Stimulated activated CD4-positive, alpha-beta T cell treated with anti-CD3 and anti-CD28 coated beads, Interleukin-2, amount 100 ng/mL, for 48 hours (primary cell): ENCODE measurements at places on chromosomes 6 and 20.

DNA sequence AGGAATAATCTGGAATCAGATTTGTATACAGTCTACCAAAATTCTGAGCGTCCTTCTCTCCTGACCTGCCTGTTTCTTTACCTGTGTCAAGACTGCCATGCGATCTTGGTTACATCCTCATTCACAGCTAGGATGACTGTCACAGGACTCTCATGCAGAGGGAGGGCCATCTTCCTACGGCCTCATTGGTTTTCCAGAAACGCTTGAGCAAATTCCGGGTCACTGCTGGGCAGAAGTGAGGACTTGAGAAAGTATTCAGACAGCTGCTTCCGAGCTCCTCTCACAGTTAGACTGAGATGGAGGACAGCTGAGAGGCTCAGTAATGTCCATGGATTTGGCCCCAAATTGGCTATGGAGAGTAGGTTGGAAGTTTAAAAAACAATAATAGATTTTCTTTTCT is 94.2 kb downstream of the TFAP2C start:
- no peak for DNase-seq

DNA sequence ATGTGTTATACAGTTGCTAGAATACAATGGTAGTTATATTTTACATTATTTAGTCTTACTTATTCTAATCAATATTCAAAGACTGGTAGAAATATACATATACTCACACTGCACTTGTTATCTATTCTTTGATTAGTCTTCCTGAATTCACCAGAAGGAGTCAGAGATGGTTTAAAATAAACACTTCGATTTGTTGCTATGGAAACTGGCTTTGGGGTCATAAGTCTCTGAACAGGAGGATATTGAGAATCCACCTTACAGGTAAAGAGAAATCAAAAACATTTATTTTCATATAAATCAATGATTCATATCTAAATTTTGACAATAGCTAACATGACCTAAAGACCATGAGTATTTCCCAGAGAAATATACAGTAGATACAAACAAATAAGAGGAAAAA is 41.6 kb downstream of the NUP153 start:
- no peak for DNase-seq

- no peak for DNase-seq
Observed at GRCh38 chr6:46651006-46651405, 1.6 kb downstream of the CYP39A1 start.

DNA sequence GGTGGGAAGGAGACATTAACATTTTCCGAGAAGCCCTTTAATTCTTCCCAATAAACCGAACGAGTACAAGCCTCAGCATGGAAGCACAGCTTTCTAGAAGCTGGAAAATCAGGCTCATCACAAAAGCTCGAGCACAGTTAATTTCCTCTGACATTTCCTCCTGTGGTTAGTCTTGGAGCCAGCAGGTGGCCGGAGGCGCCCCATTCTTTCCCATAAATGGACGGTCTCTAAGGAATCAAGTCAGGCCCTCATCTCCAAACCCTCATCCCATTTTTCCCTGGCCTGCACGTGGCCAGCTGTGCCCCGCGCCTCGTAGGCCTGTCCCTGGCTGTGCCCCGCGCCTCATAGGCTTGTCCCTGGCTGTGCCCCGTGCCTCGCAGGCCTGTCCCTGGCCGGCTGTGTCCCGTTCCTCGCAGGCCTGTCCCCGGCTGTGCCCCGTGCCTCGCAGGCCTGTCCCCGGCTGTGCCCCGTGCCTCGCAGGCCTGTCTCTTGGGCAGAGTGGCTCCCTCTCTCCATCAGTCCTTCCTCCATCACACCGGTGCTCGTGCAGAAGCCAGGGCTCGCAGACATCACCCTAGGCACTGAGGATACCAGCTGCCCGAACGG is 19.7 kb upstream of the NTSR1 start:
- no peak for DNase-seq

DNA sequence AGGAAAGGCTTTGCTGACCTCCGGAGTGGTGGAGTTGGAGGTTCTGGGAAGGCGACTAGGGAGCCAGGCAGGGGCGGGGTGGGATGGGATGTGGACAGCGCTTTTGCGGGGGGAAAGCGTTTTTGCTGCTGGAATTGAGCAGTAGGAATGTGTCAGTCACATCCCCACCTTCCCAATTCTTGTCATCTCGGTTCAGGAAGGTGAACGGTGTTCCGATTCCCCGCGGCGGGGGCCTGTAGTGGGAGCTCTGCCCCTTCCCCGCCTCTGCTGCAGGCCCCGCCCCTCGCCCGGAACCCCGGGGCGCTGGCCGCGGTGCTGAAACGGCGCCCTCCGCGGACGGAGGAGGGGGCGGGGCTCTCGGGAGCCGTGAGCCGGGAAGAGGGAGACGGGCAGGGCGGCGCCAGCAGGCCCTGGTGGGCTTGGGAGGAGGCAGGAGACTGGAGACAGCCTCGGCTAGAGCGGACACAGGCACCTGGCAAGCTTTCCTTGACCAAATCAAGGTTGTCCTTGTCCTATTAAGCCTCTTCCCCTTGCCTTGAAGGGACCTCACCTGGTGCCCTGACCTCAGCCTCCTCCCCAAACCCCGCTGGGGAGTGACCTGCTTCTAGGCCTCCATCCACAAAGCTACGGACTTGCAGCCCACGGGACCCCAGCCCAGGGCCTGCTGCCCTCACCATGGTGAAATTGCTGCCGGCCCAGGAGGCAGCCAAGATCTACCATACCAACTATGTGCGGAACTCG is at the start of gene LHFPL5:
Gene LHFPL5 (plus strand): TSS at position 357 of the 741 bp plus-strand sequence. CDS start 319 bp downstream, at position 676.
- DNase-seq: peak; percentile 37

DNA sequence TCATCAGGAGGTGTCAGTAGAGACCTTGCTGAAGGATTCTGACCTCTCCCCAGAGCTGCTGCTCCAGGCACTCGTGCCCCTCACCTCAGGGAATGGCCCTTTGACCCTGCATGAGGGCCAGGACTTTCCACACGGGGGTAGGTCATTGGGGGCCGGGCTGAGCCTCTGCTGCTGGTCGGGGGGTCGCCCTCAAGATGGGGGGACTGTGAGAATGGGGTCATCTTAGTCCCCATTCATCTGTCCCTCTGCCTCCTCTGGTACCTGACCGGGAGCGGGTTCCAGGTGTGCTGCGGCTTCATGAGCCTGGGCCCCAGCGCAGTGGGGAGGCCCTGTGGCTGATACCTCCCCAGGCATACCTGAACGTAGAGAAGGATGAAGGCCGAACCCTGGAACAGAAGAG is 15.8 kb downstream of the DNPH1 start:
- DNase-seq: no peak

DNA sequence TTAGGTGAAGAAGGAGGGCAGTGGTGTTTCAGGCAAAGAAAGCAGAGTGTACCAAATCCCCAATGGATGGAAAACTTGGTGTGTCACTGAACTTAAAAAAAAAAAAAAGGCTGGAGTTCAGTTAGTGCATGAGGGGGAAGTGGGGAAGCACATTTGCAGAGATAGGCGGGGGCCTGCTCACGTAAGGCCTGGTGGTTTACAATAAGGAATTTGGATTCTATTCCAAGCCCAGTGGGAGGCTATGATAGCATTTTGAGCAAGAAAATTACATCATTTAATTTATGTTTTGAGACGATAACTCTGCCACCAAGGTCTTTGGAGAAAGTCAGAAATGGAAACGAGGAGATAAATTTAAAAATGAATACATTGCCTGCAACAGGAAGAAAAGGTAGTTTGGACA is 225.5 kb downstream of the EYA4 start:
- DNase-seq: no peak

DNA sequence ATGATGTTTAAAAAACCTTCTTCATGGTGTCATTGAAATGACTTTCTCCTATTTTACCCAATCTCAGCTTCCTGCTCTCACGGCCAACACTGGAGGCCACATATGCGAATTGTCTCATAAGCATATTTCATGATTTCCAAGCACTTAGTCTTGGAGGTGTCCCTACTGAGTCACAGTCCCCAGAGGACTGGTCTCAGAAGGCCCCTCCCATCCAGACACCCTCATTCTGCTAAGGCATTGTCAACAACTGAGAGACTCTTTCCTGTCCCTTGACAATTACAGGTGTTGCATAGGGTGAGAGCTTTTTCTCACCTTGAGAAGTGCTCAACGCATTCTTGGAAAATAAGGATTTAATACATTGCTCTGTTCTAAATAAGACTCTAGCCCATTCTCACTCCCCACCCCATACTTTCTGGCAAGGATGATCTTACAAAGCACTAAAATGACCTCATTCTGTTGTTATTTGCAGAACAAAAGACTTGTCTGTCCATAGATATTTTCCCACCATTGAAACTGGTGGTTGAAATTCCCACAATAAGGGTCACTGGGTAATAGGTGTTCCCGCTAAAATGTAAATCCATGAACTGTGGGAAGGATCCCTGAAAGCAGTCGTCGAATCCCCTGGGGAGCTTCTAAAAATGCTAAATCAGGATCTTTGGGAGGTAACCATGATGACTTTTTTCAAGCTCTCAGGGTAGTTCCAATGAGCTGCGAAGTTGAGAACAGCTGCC is 32.3 kb upstream of the SLC22A23 start:
- no peak for DNase-seq

GRCh38 chr6:47524136-47524845 is 46.7 kb downstream of the CD2AP start:
- DNase-seq: no peak

GRCh38 chr20:4664691-4665360 is 56.9 kb upstream of the PRND start:
- no peak for DNase-seq

GRCh38 chr6:562052-562676 is 94.7 kb downstream of the HUS1B start:
- no peak for DNase-seq

GRCh38 chr20:51914758-51915157 is 112.4 kb upstream of the SALL4 start:
- DNase-seq: no peak

DNA sequence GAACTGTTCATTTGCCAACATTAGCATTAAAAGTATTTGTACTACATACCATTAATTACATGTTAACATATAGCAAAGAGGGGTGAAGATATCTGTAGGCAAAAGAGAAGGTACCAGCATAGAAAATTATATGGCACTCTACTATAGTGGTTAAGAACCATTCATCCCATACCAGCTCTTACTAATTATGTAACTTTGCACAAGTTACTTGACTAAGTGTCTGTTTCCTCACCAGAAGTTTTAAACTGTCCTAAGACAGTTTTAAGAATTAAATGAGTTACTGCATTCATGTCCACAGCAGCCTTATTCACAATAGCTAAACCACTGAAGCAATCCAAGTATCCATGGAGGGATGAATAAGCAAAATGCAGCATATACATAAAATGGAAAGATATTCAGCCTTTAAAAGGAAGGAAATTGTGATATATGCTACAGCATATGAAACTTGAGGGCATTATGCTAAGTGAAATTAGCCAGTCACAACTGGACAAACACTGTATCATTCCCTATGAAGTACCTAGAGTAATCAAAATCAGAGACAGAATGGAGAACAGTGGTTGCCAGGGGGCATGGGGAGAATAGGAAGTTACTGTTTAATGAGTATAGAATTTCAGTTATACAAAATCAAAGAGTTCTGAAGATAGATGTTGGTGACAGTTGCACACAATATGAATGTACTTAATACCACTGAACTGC is 98.9 kb downstream of the RNGTT start:
- no peak for DNase-seq

GRCh38 chr6:3962291-3963280 is 113.4 kb downstream of the FAM50B start:
- no peak for DNase-seq

- DNase-seq: no peak
Observed at GRCh38 chr6:126526996-126527606, 187.2 kb downstream of the CENPW start.

DNA sequence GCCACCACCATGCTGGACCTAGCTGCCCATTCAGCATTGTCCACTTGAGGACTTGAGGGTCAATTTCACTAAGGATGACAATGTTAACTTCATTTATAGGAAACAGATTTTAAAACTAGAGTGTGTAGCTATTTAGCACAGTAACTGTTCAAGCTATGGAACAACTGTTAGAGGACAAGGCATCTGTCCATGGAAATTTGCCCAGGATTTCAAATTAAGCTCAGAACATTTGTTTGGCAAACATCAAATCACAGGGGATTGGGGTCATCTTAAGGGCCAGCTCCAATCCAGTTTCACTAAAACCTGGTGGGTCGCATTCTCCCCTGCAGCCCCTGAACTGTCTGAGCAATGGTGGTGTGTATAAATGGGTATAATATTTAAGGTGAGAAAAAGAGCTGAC is 35.1 kb downstream of the PM20D2 start:
- DNase-seq: no peak

GRCh38 chr6:149393002-149393679 is 6.9 kb upstream of the SUMO4 start:
- no peak for DNase-seq

DNA sequence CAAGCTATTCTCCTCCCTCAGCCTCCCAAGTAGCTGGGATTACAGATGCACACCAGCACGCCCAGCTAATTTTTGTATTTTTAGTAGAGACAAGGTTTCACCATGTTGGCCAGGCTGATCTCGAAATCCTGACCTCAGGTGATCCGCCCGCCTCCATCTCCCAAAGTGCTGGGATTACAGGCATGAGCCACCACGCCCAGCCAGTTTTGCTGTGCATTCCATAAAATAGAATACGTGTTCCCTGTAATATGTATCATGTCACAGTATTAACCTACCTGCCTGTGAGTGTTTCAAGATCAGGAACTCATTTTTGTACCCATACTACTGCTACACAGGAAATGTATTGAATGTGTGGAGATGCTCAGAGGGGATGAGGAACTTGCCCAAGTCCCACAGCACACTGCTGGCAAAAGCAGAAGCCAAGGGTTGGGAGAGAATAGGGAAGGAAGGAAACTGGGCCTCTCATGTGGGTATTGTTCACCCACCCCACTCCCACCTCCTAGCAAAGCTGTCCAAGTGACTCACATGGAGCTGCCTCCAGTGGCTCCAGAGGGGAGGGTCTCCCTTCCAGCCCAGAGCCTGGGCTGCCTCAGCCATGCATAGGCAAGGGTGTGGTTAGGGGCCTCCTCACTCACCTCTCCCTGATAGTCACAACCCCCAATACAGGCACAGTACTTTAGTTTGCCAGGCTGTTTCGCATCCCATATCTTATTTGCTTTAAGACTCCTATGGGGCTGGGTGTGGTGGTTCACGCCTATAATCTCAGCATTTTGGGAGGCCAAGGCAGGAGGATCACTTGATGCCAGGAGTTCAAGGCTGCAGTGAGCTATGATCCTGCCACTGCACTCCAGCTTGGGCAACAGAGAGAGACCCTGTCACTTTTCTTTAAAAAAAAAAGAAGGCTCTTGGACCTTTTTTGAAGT is 9.4 kb downstream of the HM13 start:
- no peak for DNase-seq

DNA sequence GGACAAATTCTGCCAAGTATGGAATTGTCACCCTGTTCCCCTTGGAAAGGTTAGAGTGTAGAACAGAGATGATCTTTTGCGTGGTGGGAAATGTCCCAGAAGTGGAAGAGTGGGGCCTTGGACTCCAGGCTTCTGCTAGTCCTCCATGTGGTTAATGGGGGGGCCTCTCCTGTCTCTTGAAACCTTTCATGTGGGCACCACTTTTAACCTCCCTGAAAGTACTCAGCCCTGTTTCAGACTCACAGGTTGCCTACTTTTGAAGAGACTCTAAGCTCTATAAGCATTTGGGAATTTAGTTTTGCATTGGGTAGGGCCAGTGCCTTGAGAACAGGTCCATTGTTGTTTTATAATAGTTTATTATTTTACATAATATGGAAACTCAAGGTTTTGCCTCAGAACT is 17.5 kb downstream of the RREB1 start:
- no peak for DNase-seq
